ENCODE measurements at places on chromosomes 16 and 17.

DNA sequence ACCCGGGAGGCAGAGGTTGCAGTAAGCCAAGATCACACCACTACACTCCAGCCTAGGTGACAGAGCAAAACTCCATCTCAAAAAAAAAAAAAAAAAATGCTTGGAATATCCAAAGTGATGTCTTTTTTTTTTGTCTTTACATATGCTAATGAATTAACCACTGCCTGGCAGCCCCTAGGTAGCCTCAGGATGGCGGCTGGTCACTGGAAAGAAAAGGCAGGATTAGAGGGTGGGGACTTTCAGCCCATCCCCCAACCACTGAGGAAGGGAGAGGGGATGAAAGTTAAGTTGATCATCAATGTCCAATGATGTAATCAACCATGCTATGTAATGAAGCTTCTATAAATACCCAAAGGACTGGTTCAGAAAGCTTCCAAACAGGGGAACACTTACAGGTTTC is 26.8 kb downstream of the RNF157 start:
- peaks cover 9% of the 10 kb centered on the region for H3K4me1 ChIP-seq
- no peak overlapping the region for H3K27ac ChIP-seq
- H3K4me3 ChIP-seq: no peak overlapping the region
- H3K27me3 ChIP-seq: no peaks in the 10 kb centered on the region

GRCh38 chr16:24203675-24204074 is 52.5 kb upstream of the CACNG3 start:
- DNase-seq: peak; percentile 19
- peaks cover 6% of the 10 kb centered on the region for H3K36me3 ChIP-seq
- no peak overlapping the region for H3K4me3 ChIP-seq
- peak overlapping the region; percentile 43 for H3K27ac ChIP-seq

DNA sequence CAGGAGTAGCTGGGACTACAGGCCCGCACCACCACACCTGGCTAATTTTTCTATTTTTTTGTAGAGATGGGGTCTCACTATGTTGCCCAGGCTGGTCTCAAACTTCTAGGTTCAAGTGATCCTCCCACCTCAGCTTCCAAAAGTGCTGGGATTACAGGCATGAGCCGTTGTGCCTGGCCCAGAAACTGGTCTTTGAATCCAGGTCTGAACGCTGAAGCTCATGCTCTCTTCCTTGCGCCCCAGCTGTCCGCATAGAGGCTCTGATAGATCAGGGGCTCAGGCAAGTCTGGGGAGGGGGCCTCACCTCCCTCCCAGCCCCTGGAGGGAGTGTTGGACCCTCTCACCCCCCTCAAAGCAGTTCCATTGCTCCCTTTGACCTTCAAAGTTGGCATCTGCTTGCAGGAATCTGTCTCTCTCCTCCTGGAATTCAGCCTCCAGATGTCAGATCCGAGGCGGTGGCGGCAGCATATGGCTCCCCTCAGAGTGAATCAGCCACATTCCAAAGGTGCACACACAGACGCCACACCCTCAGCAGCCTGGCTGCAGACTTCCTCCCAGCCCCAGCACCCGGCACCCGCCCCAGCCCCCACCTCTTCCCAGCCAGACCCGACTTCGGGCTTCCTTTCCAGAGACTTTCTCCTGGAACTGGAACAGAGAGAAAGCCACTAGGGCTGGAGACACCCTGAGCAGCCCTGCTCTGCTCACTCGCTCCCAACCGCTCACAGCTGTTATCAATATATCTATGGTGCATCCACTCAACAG is 16.9 kb upstream of the GLIS2 start:
- no peaks in the 10 kb centered on the region for H3K4me1 ChIP-seq
- no peak overlapping the region for H3K27ac ChIP-seq
- H3K4me3 ChIP-seq: no peak overlapping the region
- DNase-seq: no peak
- H3K36me3 ChIP-seq: peaks cover 11% of the 10 kb centered on the region

DNA sequence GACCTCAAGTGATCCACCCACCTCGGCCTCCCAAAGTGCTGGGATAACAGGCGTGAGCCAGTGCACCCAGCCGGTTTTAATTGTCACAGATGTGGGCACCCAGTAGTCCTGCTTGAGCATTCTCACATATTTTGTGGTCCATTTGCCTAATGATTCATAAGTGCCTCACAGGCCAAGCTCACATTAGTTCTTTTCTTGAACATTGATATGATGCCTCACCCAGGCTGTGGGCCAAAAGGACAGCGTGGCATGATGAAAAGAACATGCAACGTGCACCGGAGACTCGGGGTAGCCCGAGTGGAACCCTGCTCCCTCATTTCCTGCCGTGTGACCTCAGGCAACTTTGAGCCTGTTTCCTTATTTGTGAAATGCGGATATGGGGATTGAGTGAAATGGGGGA is 181.9 kb downstream of the SNX29 start:
- H3K27ac ChIP-seq: no peak overlapping the region
- no peaks in the 10 kb centered on the region for H3K27me3 ChIP-seq
- H3K36me3 ChIP-seq: peaks cover 9% of the 10 kb centered on the region
- H3K4me3 ChIP-seq: no peak overlapping the region
- H3K4me1 ChIP-seq: peaks cover 9% of the 10 kb centered on the region

- H3K27ac ChIP-seq: no peak overlapping the region
- H3K27me3 ChIP-seq: no peaks in the 10 kb centered on the region
These were observed 51.1 kb downstream of the CENPV start for GRCh38 chr17:16301963-16302855.

- H3K36me3 ChIP-seq: peaks cover 40% of the 10 kb centered on the region
- no peak for DNase-seq
- no peak overlapping the region for H3K4me3 ChIP-seq
- no peaks in the 10 kb centered on the region for H3K27me3 ChIP-seq
- no peaks in the 10 kb centered on the region for H3K4me1 ChIP-seq
- H3K27ac ChIP-seq: no peak overlapping the region
These were observed 10.6 kb downstream of the TAOK2 start for GRCh38 chr16:29984137-29984763.

- no peaks in the 10 kb centered on the region for H3K36me3 ChIP-seq
- DNase-seq: no peak
- H3K4me3 ChIP-seq: no peak overlapping the region
- no peak overlapping the region for H3K27ac ChIP-seq
- no peaks in the 10 kb centered on the region for H3K27me3 ChIP-seq
- H3K4me1 ChIP-seq: no peaks in the 10 kb centered on the region
These were observed 35.2 kb upstream of the SDK2 start for GRCh38 chr17:73679476-73679875.

DNA sequence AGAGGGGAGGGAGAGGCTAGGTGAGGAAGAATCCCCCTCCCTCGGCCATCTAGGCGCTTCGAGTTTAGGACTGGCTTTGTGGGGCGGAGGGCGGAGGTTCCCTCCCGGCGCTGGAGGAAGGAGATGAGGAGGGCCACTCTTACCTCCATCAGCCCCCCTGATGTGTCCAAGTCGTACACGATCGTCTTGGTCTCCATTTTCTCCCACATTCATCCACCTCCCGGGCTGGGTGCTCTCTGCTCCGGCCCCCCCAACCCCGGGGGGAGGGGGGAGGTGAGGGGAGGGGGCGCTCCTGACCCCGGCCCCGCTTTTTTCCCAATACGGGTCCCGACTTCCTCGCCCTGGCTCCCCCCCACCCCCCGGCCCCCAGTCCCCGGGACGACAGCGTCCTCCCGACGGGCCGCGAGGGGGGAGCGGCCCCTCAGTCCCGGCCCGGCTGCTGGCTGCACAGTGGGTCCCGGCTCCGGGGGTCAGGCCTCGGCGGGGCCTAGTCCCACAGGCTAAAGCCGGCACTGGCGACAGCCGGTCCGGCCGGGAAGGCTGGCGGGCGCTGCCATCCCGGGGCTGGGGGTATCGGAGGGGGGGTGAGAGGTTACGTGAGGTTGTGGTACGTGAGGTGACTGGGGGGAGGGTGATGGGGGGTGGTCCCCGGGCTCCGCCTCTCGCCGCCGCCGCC is 428 bp downstream of the PHF12 start:
- H3K4me3 ChIP-seq: peak overlapping the region; percentile 92
- H3K4me1 ChIP-seq: peaks cover 9% of the 10 kb centered on the region
- H3K27me3 ChIP-seq: no peaks in the 10 kb centered on the region
- H3K27ac ChIP-seq: peak overlapping the region; percentile 64
- no peak for DNase-seq
- H3K36me3 ChIP-seq: no peaks in the 10 kb centered on the region

GRCh38 chr17:28370035-28370743 is at the start of gene VTN:
TSS of gene VTN (minus strand) at chr17:28370307. CDS start at chr17:28370203, 104 bp downstream.
- no peaks in the 10 kb centered on the region for H3K27me3 ChIP-seq
- peak within 1 kb of the TSS; percentile 9 for H3K4me3 ChIP-seq
- no peak for DNase-seq
- H3K4me1 ChIP-seq: peaks cover 7% of the 10 kb centered on the region
- no peak within 1 kb of the TSS for H3K27ac ChIP-seq
- no peaks in the 10 kb centered on the region for H3K36me3 ChIP-seq

DNA sequence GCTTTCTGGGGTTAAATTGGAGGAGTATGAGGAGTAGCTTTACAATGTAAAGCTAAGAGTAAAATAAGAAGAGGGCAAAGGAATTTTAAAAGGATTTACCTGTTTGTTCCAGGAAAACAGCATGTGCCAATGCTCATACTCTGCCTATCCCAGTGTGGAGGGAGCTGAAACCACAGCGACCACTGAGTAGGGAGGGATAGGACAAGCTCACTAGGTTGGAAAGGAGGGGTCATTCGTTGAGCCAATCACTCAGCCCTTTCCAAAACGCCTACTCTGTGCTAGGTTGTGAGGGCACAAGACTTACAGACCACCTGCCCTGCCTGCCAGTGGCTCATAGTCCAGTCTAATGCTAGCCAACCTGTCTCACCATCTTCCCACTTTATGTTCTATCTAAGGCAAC is 1.1 kb upstream of the DNAJC7 start:
- peak overlapping the region; percentile 85 for H3K4me3 ChIP-seq
- DNase-seq: no peak
- H3K4me1 ChIP-seq: peaks cover 23% of the 10 kb centered on the region
- H3K36me3 ChIP-seq: no peaks in the 10 kb centered on the region
- H3K27ac ChIP-seq: peak overlapping the region; percentile 97
- H3K27me3 ChIP-seq: no peaks in the 10 kb centered on the region

- peak; percentile 40 for DNase-seq
- no peak overlapping the region for H3K27ac ChIP-seq
- 0 out of 2 replicates have a peak, but pooled peaks cover 5% of the 10 kb centered on the region for H3K4me1 ChIP-seq
- H3K4me3 ChIP-seq: no peak overlapping the region
- H3K36me3 ChIP-seq: no peaks in the 10 kb centered on the region
These were observed 83.7 kb downstream of the N4BP1 start for GRCh38 chr16:48526058-48526957.

DNA sequence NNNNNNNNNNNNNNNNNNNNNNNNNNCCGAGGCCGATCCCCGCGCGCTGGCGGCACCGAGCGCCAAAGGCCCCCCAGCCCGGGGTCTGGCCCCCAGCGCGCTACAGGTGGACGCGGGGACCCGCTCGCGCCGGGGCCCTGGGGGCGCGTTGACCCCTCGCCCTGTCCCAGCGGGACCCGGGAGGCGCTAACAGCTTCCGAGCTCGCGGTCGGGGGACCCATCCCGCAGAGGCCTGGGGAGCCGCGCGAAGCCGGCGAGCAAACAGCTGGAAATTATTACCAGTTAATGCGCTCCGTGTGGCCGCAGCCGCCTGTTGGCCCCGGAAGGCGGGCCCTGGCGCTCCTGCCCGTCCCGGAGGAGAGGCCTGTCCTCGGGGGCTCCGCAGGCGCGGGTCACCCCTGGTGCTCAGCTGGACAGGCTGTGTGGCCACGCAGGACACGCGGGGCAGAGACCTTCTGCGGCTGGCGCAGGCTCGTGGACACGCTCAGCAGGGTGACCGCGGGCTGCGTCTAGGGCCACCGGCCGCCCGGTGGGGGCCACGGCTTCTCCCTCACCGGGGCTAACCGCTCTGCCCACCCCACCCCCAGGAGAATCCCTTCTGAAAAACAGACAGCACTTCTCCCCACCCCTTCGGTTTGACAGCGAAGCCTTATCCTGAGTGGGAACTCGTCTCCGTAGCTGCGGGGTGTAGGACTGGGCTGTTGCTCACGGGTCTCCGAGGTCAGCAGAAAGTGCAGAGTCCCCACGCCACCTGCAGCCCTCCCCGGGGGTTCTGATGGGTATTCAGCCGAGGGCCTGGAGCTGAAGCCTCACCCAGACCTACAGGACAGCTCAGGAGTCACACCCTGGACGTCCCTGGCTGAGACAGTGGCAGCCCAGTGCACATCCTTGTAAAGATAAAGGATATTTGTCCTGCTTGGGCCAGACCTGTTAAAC is 138.7 kb upstream of the RPH3AL start:
- H3K4me3 ChIP-seq: peak overlapping the region; percentile 60
- no peaks in the 10 kb centered on the region for H3K4me1 ChIP-seq
- H3K36me3 ChIP-seq: no peaks in the 10 kb centered on the region
- H3K27ac ChIP-seq: no peak overlapping the region
- H3K27me3 ChIP-seq: no peaks in the 10 kb centered on the region
- no peak for DNase-seq

DNA sequence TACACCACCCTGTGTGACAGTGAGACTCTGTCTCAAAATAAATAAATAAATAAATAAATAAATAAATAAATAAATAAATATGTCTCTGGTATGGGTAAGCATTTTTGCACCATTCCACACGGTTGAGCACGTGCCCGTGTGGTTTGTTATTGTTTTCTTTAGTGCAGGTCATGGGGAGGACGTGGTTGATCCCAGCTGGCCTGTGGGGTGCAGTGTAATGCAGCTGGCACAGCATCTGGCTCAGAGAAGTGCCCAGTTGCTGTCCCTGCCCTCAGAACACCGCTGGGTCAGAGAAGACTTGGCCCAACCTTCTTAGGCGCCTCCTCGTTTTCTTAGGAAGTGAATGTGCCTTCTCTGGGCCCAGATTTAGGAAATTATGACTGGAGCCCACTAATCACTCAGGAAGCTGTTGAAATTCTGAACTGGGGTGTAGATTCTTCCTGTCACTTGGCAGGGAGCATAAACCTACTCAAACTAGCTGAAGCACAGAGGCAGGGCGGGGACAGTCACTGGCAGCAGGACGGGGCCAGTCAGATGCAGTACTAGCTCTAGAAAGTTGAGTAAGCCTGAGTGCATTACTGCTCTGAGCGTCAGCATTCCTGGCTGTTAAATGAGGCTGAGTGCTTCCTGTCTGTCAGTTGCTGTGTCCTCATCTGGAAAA is 85.9 kb downstream of the SNX29 start:
- no peak for DNase-seq
- H3K27ac ChIP-seq: no peak overlapping the region

DNA sequence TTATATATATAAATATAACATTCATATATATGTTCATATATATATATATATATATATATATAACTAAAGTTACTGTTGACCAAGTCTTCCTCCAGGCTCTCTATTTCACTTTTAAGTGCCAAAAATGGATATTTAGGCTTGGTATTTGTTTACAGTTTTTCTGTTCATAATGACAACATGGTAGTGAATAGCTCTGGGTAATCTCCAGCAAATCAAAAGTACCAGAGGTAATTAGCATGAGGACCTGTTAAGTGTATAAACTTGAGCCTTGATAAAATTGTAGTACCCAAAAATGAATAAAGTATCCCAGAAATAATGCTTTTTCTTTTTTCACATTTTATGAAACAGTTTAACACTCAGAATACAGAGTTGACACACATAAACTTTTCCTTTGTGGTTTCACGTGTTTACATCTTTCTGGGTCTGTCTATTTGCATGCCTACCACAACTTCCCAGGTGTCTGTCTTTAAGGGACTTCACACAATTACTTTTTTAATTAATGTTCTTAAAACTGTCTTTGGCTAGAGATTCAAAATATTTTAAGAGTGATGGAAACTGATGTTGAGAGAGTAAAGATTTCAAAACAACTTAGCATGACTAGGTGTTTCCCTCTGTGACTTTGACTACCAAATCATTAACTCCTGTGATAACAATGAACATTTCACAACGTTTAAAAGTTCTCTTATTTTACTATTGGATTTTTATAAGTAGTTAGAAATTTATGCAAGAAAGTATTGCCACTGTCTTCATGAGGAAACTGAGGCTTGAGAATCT is 47.9 kb downstream of the RABEP1 start:
- H3K4me1 ChIP-seq: peaks cover 14% of the 10 kb centered on the region
- no peak overlapping the region for H3K4me3 ChIP-seq
- DNase-seq: peak; percentile 37
- peaks cover 21% of the 10 kb centered on the region for H3K36me3 ChIP-seq
- no peak overlapping the region for H3K27ac ChIP-seq
- no peaks in the 10 kb centered on the region for H3K27me3 ChIP-seq

All from GM12878 (cell line).